Fibroblast of lung (primary cell): ENCODE measurements at places on chromosomes 12 and 14. TPM values are rescaled to one million over a fixed set of nuclear protein-coding genes. Genes with fewer than 3 reads are reported as not detected.

- peak; percentile 73 for DNase-seq
- no peak overlapping the region for H3K4me3 ChIP-seq
- peaks cover under 1% of the 10 kb centered on the region for H3K36me3 ChIP-seq
- no peaks in the 10 kb centered on the region for H3K27me3 ChIP-seq
- H3K27ac ChIP-seq = peak overlapping the region; percentile 62
- peaks cover 39% of the 10 kb centered on the region for H3K4me1 ChIP-seq
Measured at GRCh38 chr12:52082988-52083637, 3.6 kb downstream of the SMIM41 start.

- no peaks in the 10 kb centered on the region for H3K36me3 ChIP-seq
- peaks cover 34% of the 10 kb centered on the region for H3K27me3 ChIP-seq
- no peak overlapping the region for H3K27ac ChIP-seq
- DNase-seq = no peak
- no peaks in the 10 kb centered on the region for H3K4me1 ChIP-seq
- peak overlapping the region; percentile 31 for H3K4me3 ChIP-seq
Measured at GRCh38 chr14:70642303-70643235, 853 bp downstream of the TTC9 start.

- H3K36me3 ChIP-seq = peaks cover 16% of the 10 kb centered on the region
- H3K4me3 ChIP-seq = no peak overlapping the region
- no peak for DNase-seq
Measured at GRCh38 chr14:65074449-65075150, 27.7 kb downstream of the MAX start.

DNA sequence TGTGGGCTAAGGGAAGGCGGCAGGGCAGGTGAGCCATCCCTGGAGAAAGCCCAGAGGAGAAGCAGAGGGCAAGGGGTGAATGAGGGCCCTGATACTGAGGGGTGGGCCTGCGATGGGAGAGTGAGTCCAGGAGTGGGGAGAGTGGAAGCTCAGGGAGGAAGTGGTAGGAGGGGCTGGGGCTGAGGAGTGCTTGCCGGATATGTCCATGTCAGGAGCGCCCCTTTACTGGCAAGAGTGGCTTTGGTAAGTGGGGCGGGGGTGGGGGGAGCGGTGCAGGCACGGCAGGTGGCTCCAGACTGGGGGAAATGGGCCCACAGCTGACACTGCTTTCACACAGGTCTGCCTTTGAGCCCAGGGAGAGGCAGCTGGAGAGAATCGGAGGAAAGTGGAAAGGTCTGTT is 86.4 kb upstream of the GPR68 start:
- H3K4me3 ChIP-seq = no peak overlapping the region
- no peak for DNase-seq
- H3K36me3 ChIP-seq = no peaks in the 10 kb centered on the region
- peaks cover 4% of the 10 kb centered on the region for H3K27me3 ChIP-seq
- no peak overlapping the region for H3K27ac ChIP-seq

DNA sequence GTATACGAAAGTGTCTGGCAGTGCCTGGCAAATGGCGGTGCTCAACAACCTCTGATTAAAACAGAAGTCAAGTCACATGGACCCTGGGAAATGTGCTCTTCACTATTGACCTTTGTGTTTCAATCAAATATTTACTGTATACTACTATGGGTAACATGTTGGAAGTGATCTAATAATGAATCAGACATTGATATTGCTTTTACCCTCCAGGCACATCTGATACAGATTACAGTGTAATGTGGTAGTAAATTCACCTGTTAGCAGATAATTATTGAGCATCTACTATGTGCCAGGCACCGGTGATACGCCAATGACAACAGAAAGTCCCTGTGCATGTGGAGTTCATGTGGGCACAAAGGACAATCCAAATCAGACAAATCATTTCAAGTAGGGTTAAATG is 63.1 kb downstream of the STON2 start:
- DNase-seq = no peak
- no peak overlapping the region for H3K4me3 ChIP-seq
- H3K27me3 ChIP-seq = no peaks in the 10 kb centered on the region
- H3K4me1 ChIP-seq = no peaks in the 10 kb centered on the region

The VCPKMT gene
- total RNA-seq = 3.6 and 4.4 TPM in 2 replicates

The MVK gene
- 10.0 and 22.1 TPM in 2 replicates for total RNA-seq

The SARNP gene
- total RNA-seq = 83.0 and 88.5 TPM in 2 replicates
